Cardiac muscle cell (in vitro differentiated cells and primary cell): ENCODE measurements at places on chromosomes 11 and 22. TPM values are rescaled to one million over a fixed set of nuclear protein-coding genes. Genes with fewer than 3 reads are reported as not detected.
A peak's percentile ranks its signal among the peaks of the same experiment; 100 is the strongest.

DNA sequence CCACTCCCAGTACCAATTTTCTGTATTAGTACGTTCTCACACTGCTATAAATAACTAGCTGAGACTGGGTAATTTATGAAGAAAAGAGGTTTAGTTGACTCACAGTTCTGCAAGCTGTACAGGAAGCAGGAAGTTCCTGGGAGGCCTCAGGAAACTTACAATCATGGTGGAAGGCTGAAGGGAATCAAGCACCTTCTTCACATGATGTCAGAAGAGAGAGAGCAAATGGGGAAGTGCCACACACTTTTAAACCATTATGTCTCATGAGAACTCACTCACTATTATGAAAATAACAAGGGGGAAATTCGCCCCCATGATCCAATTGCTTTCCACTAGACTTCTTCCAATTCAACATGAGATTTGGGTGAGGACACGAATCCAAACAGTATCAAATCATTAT, 271.4 kb downstream of the ETS1 start:
- no peak for DNase-seq

DNA sequence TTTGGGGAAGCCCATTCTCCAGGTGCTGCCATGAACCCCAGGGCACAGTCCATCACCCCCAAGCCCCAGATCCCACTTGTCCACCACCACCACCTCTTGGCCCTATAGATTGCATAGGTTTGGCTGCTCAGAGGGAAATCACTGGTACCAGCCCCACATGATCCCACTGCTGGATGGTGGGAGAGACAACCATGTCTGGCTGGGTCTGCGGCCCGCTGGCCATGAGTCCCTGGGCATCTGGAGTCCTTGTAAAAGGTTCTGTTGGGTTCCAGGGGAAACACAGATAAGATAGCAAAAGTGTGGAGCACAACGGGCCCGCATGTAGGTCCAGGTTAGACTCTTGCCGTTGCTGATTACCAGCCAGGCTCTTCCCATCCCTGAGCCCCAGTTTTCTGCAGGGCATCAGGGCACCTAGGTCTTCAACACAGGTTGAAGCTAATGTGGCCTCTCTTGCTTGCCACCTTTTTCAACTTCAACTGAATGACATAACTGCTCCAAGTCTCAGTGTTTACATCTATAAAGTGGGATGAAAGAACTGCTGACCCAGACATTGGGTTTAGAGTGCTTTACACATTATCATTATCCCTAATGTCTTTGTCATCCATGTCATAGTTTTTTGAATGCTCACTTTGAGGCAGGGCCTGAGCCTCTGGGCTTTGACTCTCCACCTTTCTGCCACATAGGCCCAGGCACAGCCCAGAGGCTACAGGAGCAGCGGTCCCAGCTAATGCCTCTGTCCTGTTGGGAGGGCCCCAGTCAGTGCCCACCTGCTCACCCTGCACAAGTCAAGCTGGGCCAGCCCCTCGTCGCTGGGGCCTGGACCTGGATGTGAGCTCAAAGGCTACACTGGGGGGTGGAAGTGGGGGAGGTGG, 1.0 kb upstream of the TANGO2 start:
- DNase-seq: no peak

DNA sequence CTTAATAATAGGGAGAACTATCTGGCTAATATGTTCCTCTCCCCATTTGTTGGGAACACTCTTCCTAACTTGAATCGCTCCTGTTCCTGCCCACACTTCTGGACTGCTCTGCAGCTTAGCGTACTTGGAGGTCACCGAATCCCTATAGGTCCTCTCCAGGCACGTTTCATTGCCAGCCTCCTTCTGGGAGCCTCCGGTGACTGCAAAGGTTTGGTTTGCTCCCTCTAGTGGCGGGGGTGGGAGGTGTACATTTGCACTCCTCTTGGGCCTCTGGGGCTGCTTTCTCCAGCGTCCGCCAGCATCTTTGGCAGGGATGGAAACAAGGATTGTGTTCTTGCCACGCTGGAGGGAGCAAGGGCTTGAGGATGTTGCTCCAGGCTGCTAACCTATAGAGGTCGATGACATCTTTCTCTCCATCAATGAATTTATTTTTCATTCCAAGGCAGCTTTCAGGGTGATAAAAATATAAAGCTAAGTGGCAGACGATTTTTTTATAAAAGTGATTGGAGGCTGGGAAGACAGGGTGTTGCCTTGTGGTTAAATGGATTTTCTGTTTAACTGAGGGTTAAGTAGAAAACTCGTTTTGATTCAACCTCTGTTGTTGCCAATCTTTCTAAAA, 48.7 kb downstream of the TSPAN18 start:
- peak; percentile 60 for DNase-seq

GRCh38 chr11:68891351-68891948, 12.2 kb downstream of the MRPL21 start:
- no peak for DNase-seq

- DNase-seq: no peak
These were observed 17.9 kb downstream of the SWAP70 start for GRCh38 chr11:9681583-9682372.

- no peak for DNase-seq
These were observed 362.7 kb downstream of the CADM1 start for GRCh38 chr11:115141231-115142114.

- no peak for DNase-seq
These were observed 158.9 kb upstream of the MTNR1B start for GRCh38 chr11:92810423-92811064.

DNA sequence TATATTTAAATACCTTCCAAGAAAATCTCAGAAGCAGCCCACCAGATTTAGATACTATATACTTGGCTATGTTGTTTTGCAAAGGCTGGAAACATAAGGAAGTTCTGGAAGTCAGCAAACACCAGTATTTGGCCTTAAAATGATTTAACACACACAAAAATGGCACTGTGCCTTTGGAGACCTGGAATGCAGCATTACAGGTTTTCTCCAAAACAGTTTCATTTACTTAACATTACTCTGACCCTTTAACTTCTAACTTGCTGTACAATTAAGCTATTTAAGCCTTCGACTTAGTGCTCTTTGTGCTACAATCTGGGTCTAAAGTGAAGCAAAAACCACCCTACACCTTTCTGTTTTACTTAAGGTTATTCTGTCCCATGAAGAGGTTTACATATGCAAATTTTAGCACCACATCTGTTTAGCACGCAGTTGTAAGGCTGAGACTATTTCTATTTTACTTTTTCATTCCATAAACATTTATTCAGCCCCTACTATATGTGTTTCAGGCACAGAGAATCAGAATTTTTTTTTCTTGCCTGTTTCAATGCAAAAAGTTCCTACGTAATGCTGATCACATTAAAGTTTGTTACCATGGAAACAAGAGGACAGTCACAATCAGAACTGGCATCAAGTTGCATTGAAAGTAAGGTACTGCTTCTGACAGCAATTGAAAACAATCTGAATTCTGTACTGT, 70.3 kb downstream of the MAML2 start:
- peak; percentile 50 for DNase-seq

DNA sequence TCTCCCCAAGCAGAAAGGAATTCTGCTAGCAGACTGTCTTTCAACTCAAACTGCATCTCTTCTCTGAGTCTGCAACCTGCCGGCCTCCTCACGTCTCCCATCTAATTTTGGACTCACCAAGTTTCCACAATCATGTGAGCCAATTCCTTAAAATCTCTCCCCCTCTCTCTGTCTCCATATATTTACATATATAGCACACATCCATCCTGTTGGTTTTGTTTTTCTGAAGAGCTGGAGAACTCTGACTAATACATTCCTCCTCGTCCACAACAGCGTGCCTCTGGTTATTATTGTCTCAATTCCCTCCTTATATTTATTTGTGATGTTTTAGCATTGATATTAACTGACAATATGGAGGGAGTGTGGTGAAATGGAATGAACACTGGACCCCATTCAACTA, 29.6 kb upstream of the FJX1 start:
- no peak for DNase-seq

GRCh38 chr11:78783301-78783700, 208.6 kb upstream of the NARS2 start:
- DNase-seq: no peak

GRCh38 chr11:2541881-2542361, 97.1 kb downstream of the KCNQ1 start:
- no peak for DNase-seq

- no peak for DNase-seq
These were observed 1495.7 kb downstream of the TBC1D22A start for GRCh38 chr22:48258064-48258701.

DNA sequence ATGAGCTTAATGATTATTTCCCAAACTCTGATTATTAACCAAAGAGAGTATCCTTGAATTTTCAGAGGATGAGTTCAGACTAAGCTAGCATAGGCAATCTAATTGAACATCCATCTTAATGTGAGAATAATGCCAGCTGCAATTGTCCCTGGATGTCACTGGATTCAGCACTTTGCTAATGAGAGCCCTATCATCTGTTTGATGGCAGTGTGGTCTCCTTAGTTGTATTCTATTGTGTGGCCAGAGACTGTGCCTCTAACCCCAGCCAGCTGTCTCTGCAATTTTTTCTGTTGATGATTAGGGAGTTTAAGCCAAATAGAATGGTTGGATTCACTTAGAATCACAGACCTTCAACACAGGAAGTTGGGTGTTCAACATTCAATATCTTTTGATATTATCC, 1249.5 kb downstream of the FAM181B start:
- DNase-seq: no peak

DNA sequence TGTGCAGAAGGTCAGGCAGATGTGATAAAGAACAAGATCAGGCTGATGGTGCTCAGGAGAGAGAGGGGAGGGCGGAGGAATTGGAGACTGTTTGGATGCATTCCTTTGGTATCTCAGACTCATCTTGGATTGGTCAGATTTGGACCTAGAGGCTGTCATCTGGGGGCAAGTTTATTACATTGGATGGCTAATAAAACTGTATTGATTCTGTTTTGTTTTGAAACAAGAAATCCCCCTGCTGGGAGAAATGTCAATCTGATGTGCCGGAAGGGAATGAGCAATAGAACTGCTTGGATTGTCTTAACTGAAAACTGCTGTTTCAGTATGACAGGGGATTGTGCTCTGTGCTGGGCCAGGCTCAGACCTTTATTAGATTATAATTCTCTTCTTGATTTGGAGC, 25.5 kb upstream of the CCDC90B start:
- DNase-seq: no peak

DNA sequence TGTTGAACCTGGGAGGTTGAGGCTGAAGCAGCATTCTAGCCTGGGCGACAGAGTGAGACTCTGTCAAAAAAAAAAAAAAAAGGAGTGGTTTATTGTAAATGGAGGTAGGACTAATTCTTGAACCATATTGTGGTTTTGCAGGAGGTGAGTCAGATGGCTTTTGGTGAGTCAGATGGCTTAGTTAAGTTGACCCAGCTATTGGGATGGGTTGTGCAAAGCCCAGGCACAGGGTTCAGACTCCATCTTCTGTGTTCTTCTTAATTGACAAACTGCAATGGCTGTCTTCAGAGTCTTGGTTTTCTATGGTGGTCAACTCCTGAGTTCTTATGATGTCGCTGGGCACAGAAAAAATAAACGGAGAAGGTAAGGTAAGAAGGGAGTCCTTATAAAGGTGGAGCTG, 182.7 kb downstream of the ADAMTS15 start:
- DNase-seq: peak; percentile 71

GRCh38 chr22:25930083-25930482, 188.1 kb downstream of the MYO18B start:
- DNase-seq: no peak

- no peak for DNase-seq
These were observed 43.3 kb downstream of the PARVA start for GRCh38 chr11:12420706-12421105.

DNA sequence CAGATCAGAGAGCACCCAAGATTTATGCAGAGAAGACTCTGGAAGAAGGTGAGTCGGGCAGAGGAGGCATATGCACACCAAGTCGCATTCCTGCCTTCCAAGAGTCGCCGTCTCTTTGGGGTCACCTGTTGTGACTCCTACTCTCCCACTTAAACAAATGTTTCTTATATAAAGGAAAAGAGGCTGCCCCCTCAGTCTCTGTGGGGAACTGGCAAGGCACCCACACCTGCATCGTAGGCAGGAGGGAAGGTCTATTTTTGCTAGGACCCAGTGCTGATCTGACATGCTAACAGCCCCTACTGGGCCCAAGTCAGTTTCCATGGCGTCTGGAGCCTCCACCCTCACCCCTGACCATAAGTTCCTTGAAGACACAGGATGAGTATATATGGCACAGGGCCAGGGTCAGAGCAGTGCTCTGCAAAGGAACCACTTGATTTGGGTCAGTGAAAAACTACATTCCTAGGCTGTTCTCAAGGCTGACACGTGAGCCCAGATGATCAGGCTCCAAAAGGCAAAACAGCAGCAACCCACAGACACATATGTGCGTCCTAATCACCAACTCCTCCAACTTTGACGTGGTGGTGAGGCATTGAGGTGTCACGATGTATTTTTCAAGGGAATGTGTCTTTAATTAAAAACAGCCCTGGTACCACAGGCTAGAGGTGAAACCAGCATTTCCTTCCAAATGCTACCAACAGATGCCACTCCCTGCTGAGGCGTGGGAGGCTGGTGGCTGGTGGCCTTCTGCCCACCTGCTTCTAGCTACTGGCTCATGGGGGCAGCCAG, 55.6 kb upstream of the CSNK2A3 start:
- no peak for DNase-seq

DNA sequence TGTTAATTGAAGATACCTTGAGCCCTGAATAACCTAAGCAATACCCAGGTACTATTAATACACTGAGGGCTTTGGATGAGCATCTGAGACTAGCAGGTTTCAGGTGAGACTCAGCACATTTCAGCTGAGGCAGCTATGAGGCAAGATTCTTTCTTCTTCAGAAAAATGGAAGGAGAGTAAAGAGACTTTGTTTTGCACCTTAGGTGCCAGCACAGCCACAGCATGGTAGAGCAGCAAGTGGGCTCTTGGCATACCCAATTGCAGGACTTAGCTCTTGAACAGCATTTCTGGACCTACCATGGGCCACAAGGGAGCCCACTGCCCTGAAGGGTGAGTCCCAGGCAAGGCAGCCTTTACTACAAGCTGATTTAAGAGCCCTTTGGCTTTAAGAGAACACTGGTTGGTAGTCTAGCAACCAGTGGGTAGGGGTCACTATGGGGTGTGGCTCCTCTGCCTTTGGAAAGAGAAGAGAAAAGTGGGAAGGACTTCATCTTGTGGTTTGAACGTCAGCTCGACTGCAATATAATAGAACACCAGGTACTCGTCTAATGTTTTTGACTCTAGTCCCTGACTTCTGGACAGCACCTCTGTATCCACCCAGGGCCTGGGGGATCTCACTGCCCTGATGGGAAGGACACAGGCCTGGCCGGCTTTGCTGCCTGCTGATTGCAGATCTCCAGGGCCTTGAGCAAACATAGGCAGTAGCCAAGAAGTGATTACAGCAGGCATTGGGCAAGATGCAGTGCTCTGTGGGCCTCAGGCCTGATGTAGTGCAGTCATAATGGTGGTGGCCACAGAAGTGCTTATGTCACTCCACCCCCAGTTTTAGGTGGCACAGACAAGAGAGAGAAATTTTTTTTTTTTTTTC, 73.3 kb downstream of the GLYATL1 start:
- no peak for DNase-seq

TBX1 gene
- 0.12 and 0.35 TPM in 2 replicates for total RNA-seq

MSANTD4 gene
- total RNA-seq: 25.8 and 27.5 TPM in 2 replicates

OR51B2 gene
- 1.6 TPM in 1 of 2 replicates, not detected in the other for total RNA-seq

MYOD1 gene
- total RNA-seq: not detected in 2 replicates

KDM4E gene
- not detected in 2 replicates for total RNA-seq

TRIM29 gene
- total RNA-seq: not detected in 2 replicates

KCNK7 gene
- 0.25 TPM in 1 of 2 replicates, not detected in the other for total RNA-seq

CCDC87 gene
- 2.7 and 3.9 TPM in 2 replicates for total RNA-seq

FGF19 gene
- total RNA-seq: not detected in 2 replicates

CYB561A3 gene
- total RNA-seq: 7.8 and 13.5 TPM in 2 replicates

KRTAP5-7 gene
- not detected in 2 replicates for total RNA-seq

OR5B21 gene
- not detected in 2 replicates for total RNA-seq

C11orf97 gene
- not detected in 2 replicates for total RNA-seq

FAM83F gene
- total RNA-seq: 0.18 and 0.46 TPM in 2 replicates
